ENCODE measurements at places on chromosomes 5 and 9.

DNA sequence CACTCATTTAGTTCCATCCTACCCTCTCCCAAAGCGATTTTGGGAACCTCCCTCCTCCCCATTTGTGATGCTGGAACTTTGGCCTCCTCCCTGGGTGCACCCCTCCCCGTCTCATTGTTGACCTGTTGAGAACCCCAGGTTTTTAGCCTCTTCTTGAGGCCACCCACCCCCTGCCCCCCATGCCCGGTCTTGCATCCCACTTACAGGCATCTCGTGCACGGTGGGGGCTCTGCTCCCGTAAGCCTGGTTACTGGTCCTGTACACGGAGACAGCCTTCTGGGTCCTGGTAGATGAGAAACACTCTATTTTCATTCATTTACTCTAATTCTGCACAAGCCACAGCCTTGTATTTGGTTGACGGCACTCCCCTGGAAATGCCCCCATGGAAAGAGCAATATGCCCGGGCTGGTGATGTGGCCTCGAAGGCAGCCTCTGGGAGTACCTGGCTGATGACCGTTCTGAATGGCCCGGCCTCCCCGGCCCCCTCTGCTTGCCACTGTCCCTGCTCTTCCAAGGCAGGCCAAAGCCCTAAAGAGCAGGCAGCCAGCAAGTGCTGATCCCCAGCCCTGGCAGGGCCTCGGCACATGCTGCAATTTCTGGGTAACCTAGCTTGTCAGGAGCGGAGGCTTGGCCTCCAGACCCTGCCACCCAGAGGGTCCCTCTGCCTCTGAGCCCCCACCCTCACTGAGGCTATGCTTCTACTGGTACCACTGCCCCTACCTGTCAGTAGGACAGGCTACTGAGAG, 1.9 kb upstream of the MRPS2 start:
- H3K4me1 ChIP-seq, result peaks cover 6% of the 10 kb centered on the region
- peak overlapping the region; percentile 90 for H3K27ac ChIP-seq
- no peaks in the 10 kb centered on the region for H3K36me3 ChIP-seq
- H3K4me3 ChIP-seq, result no peak overlapping the region
- no peaks in the 10 kb centered on the region for H3K27me3 ChIP-seq

DNA sequence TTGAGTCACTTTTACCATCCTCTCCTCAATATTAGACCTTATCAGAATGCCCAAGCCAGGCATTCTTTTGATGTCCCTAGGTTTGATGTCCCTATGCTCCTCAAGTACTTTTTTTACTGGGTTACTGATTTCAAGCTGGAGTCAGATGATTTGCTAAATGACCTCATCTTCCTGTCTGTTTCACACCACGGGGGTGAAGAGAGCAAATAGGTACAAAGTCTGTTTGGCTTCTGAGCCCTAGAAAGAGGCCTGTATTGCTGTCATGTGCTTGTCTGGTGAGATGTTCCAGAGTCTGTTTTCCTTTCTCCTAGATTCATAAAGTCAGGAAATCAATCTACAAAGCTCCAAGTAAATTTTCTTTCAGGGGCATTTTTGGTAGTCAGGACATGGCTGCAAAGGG, 12.7 kb upstream of the DAB2 start:
- DNase-seq, result no peak
- H3K4me3 ChIP-seq, result no peak overlapping the region
- H3K27ac ChIP-seq, result no peak overlapping the region
- H3K27me3 ChIP-seq, result no peaks in the 10 kb centered on the region
- H3K4me1 ChIP-seq, result no peaks in the 10 kb centered on the region
- no peaks in the 10 kb centered on the region for H3K36me3 ChIP-seq

DNA sequence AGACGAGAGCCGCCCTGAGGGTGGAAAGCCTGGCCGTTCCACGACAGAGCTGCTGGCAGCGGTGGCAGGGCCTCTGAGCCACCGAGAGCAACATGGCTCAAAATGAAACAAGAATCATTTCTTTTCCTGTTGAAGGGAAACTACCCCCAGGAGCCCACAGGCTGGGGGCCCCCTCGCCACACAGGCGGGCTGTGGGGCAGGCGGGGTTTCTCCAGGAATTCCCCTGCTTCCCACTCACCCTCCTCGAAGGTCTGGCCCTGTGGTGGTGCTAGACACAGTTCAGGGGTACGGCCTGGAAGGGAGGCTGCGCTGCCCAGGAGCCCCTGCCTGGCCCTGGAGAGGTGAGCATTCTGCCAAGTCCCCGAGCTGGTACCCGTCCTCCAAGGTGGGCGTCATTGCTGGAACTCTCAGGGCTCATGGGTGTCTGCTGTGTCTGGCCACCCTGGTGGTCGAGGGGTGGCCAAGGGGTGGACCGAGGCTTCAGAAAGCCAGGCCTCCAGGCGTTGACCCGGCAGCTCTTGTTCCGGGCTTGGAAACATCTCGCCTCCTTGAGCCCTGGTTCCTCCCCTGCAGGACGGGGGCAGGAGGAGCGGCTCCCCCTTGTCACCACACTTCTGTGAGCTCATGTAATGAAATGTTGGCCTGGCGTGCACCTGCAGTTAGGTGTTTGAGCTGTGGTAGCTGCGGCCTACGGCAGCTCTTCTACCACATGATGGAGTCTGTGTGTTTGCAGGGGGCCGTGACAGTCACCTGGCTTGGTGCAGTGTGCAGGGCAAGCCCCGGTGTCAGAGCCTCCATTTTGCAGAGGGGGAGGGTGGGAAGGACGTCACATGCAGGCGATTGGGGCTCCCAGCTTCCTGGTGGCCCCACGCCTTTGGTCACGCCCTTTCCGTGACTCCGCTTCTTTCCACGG, 65.3 kb downstream of the RXRA start:
- no peaks in the 10 kb centered on the region for H3K36me3 ChIP-seq
- no peak overlapping the region for H3K27ac ChIP-seq
- no peak for DNase-seq
- H3K4me3 ChIP-seq, result peak overlapping the region; percentile 6
- no peaks in the 10 kb centered on the region for H3K27me3 ChIP-seq

DNA sequence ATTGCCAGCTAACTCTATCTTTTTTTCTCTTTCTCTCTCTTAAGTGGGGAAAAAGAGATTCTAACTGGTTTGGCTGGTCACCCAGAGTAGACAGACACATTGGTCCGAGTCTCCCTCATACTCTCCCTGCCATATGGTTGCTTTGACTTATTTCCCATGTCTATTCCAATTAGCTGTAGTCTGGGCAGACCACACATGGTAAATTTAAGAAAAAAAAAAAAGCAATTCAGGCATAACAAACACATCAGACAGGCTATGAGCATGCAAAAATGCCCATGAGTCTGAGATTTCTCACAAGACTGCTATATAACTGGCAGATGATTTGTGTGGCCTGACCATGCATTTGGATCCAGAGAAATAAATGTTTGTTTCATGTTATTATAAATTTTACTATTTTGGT, 110.2 kb upstream of the FGF10 start:
- no peak for DNase-seq
- H3K27ac ChIP-seq, result no peak overlapping the region
- H3K36me3 ChIP-seq, result no peaks in the 10 kb centered on the region

- H3K4me3 ChIP-seq, result no peak overlapping the region
- H3K4me1 ChIP-seq, result no peaks in the 10 kb centered on the region
- DNase-seq, result no peak
- no peaks in the 10 kb centered on the region for H3K27me3 ChIP-seq
- H3K36me3 ChIP-seq, result no peaks in the 10 kb centered on the region
Observed at GRCh38 chr5:76705574-76705973, 10.4 kb upstream of the F2R start.

Measured in breast epithelium (tissue), 4 donors.